Omental fat pad (tissue), 4 donors: ENCODE measurements at places on chromosomes 5 and 9. TPM values are rescaled to one million over a fixed set of nuclear protein-coding genes. Genes with fewer than 3 reads are reported as not detected.

Gene ORM2
- total RNA-seq: not detected

DNA sequence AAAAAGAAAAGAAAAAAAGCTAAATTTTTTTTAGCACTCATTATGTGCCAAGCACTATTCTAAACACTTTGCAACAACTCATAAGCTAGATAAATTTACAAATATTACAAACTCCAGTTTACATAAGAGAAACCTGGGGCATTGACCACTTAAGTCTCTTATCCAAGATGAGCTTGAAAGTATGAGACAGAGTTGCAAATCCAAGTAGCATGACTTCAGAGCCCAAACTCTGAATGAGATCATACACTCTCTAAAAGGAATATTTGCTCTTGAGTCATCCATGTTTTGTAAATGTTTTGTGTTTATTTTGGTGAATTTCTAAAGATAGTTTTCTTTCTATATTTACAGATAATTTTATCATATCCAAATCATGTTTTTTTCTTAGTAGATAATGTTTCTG is 4.0 kb upstream of the SHOC1 start:
- DNase-seq: no peak

Gene LHX3
- total RNA-seq: not detected

Gene SLC34A3
- not detected for total RNA-seq

Gene IGIP
- total RNA-seq: 8.4 TPM

Gene OLFM1
- 31.4 TPM for total RNA-seq

Gene TAF1L
- total RNA-seq: not detected

GRCh38 chr5:72908664-72909063 is 47.2 kb upstream of the FCHO2 start:
- DNase-seq: no peak

DNA sequence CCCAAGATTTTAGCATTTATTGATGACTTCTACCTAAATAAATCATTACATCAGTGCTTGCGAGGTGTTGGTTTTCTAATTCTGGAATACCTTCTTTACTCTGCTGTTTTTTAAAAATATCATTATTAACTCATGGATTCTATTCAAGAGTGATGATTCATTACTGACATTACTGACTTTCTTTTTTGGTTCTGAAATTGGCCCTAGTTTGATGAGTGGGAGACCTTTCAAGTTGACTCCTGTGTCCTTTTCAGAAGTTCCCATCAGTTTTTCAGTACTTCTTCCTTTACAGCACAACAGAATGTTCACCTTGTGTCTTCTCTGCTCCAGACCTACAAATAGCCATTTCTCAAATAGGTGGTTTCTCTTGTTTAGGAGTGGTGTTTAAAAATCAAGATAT is 114.1 kb downstream of the PCSK5 start:
- no peak for DNase-seq

Gene CDC25C
- 0.56 TPM for total RNA-seq

Gene IL13
- total RNA-seq: 1.1 TPM

- no peak for DNase-seq
Observed at GRCh38 chr5:1772634-1773033, 27.0 kb downstream of the MRPL36 start.

DNA sequence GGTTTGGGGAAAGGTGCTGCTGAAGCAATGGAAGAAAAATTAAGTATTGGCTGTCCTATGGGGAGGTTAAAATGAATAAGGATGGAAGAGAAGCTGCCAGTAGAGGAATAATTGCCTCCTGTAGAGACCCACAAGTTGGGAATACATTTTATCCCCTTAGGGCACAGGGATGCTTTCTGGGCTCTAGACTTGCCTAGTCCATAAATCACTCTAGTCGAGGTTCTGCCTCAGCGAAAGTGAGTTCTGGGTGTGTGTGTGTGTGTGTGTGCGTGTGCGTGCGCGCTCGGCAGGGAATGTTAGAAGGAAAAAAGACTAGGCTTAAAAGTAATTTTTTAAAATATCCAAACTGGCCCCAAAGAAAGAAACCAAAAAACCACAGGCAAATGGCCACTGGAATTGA is 291.6 kb downstream of the DOCK8 start:
- no peak for DNase-seq

Gene APBA1
- 4.3 TPM for total RNA-seq

DNA sequence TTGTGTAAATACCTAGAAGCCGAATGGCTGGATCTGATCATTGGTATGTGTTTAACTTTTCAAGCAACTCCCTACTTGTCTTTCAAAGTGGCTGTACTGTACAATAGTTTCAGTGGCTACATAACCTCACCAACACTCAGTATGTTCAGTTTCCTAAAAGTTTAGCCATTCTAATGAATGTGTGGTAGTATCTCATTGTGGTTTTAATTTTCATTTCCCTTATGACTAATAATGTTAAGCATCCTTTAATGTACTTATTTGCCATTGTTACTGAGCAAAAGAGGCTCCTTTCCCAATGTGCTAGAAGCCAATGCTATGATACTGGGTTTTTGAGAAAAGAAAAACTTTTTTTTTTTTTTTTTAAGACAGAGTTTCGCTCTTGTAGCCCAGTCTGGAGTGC is 27.8 kb upstream of the ALDOB start:
- no peak for DNase-seq

DNA sequence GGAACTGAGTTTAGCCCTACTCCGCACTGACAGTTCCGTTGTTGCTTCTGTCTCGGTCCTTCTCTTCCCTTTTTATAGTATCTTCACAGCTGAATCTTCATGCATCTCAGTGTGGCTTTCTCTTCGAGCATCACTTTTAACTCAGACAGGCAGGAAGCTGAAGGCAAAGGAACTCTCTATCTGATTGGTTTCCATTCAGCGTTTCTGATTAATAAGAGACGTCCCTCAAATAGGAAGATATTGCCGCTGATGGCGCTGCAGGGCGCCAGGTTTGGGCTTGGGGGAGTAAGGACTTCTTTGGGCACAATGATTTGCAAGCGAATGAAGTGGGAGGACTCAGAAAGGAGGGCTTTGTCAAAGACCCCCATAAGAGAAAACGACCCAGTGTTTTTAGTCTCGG is at the start of gene CDH9:
Gene CDH9, minus strand, starts transcription at position 111 of the 400 bp plus-strand sequence. CDS start 50,253 bp downstream, outside the sequence.
- no peak for DNase-seq
